ENCODE measurements at places on chromosomes 6 and 20.
A peak's percentile ranks its signal among the peaks of the same experiment; 100 is the strongest.

DNA sequence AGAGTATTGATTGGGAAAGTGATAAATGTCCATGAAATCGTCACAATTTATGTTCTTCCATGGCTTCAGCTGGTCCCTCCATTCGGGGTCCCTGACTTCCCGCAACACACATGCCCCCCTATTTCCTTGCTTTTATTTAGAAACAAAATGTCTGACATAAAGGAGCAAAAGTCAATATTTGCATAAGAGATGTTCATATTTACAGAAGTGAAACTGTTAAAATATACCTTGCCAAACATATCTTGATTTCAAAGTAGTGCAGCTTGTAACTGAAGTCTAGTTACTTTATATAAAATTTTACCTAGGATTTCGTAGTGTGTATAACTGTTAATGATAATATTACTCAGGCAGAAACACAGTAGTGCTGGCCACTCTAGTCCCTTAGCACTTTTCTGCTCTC, 548.9 kb upstream of the ADGRB3 start:
- no peak for DNase-seq

DNA sequence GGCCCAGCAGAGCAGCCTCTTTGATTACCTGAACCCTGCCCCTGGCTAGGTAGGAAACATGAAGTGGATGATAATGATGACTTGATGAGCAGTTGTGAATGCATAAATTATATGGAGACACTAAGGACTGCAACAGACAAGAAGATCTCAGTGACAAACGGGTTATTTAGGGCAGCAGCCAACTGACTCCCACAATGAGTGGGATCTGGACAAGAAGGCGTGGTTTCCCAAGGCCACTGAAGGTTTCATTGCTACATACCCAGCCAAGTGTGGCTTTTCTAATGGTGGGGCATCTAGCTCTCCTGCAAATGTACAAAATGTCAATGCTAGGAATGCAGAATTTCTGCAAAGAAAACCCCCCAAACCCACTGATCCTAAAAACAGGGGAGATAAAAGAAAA, 29.4 kb downstream of the RING1 start:
- no peak for DNase-seq

- DNase-seq = no peak
Measured at GRCh38 chr20:20089018-20089417, 36.7 kb downstream of the CFAP61 start.

- no peak for DNase-seq
Measured at GRCh38 chr6:143741480-143741879, 63.7 kb downstream of the PHACTR2 start.

DNA sequence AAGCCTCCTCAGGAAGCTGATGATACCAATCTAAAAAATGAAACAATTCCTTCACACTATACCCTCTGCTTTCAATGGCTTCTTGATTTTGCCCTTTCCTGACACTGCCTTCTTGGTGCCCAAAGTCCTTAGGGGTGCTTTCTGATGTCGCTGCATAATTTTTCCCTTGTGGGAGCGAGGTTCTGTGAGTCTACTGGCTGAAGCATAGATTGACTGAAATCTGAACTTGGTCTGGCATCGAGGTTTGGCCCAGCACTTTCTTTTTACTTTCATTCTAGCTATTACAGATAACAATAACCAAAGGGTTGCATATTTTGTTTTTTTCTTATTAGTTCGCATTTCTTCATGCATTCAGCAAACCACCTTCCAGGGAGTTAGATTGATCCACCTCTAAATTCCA, 65.8 kb downstream of the E2F3 start:
- no peak for DNase-seq

DNA sequence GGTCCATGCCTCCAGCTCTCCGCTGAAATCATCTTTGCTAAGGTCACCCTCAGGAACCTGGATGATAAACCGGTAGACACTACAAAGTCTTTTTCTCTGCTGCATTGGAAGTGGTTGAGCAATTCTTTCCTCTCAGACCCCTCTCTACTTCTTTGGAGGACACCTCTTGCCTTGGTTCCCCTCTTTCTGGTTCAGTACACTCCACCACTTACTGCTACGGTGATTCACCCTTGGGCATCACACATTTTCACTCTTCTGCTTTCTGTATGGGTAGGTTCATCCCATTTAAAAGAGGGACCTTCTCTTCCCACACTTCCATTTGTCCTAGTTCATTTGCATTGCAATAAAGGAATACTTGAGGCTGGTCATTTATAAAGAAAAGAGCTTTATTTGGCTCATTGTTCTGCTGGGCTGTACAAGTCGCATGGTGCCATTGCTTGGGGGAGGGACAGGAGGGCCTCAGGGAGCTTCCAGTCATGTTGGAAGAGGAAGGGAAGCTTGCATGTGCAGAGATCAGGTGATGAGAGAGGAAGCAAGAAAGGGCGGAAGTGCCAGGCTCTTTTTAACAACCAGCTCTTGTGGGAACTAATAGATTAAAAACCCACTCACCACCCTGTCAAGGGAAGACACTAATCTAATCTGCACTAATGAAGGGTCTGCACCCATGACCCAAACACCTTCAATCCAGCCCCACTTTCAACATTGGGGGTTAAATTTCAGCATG, 149.7 kb upstream of the TMEM170B start:
- no peak for DNase-seq

- DNase-seq = no peak
Measured at GRCh38 chr20:40583205-40583604, 105.8 kb downstream of the MAFB start.

DNA sequence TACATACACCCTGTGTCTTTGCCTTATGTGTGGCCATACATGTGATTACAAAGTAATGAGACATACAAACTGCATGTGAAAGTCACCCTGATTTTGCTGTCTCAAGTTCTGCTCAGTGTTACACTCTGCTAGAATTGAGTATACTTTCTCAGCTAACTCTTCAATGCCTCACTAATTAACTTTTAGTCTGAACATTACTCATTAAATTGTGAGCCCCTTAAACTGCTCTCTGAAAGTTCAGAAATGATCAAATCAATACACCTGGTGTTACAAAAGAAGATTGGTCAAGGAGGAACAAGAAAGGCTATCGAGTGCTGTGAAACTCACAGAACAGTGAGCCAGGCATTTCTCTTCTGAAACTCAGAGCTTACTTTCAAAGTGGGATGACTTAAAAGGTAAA, 71.3 kb downstream of the MKKS start:
- DNase-seq = no peak

- peak; percentile 35 for DNase-seq
Measured at GRCh38 chr20:38870733-38871559, 55.3 kb upstream of the FAM83D start.
